ENCODE measurements at places on chromosomes 5 and 9.

- no peak for DNase-seq
Measured at GRCh38 chr5:140973550-140973949, 7.3 kb downstream of the PCDHAC2 start.

DNA sequence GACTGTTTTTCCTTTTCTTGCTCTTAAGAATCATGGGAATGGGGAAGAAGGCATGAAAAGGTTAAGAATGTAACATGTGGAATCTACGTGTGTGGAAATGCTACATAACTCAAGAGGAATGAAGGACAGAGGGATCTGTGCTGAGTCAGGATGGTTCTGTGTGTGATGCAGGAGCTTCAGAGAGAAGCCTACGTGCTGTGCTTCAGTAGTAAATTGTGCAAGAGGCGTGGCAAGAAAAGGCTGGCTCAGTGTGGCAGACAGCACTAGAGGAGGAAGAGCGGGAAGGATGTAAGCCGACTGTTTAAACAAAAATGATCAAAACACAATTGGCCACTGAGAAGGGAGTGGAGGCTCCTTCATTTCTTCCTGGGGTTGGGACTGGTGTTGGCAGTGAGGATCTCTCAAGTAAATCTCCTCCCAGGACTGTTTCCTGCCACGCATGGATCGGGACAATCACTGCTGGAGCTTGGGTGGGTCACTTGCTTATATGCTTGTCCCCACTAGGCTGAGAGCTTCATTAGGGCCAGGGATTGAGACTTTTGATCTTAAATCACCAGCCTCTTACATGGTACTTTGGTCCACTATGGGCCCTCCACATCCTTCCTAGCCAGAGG is 59.4 kb upstream of the BASP1 start:
- DNase-seq: no peak

- DNase-seq: no peak
Measured at GRCh38 chr5:147140558-147140957, 94.3 kb upstream of the STK32A start.

GRCh38 chr9:90839183-90839728 is 37.6 kb downstream of the SYK start:
- no peak for DNase-seq

DNA sequence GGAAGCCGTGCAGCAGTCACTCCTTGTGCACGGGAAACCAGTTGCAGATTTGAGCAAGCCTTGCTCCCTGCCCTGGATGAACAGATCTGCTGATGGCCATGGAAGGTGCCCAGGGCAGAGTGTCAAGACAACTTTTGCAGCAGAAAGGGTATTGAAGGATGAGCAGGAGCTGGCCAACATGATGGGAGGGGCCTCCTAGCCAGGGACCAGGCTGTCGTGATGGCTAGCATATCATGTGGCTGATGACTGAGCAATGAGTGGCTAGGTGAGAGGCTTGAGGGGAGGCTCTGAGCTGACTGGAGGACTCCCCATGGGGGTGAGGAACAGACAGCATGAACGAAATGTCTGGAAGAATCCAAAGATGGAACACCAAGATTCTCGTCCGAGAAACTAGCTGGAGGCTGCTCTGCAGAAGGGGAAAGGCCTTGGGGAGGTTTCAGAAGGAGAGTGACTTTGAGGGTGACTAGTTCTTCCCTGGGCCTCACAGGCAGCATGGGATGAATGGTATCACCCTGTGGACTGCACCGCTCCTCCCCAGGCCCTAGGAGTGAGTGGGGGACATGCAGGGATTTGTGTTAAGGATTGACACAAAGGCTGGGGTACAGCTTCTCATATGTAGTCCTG is 18.5 kb downstream of the PPARGC1B start:
- no peak for DNase-seq

DNA sequence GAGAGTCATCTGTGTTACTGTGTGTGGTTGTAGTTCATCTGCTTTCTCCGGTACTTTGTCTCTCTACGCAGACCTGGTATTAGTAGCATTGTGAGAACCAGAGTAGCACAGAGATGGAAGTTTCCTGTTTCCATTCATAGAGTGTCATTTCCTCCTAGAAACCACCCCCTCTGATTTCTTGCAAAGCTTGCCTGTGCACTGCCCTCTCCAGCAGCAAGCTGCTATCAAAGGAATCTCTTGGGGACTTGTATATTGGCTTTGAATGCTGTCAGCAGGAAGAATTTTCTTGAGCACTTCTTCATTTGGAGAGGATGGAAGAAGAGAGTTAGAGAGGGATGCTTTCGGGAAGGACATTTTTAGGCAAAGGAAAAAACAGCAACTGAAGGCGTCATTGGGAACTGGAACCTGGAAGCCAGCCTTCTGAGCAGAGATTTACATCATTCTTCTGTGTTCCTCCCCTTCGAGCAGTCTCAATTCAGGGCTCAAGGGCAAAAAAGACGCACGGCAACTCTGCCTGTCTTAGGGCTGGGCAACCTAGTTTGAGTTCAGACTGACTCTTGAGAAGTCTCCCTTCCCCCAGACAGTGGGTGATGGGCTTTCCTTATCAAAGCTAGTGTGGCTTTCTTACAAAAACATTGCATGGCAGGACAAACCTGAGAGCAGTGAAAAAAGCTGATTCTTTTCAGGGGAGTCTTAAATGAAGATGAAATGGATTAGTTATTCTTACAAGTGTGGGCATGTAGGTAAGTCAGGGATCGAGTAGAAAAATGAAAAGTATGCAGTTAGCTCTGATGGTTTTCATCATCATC is 226.3 kb downstream of the AOPEP start:
- DNase-seq: no peak

- DNase-seq: no peak
Measured at GRCh38 chr9:3955305-3955687, 344.6 kb downstream of the GLIS3 start.

- no peak for DNase-seq
Measured at GRCh38 chr5:67268231-67269021, 71.8 kb upstream of the CD180 start.

DNA sequence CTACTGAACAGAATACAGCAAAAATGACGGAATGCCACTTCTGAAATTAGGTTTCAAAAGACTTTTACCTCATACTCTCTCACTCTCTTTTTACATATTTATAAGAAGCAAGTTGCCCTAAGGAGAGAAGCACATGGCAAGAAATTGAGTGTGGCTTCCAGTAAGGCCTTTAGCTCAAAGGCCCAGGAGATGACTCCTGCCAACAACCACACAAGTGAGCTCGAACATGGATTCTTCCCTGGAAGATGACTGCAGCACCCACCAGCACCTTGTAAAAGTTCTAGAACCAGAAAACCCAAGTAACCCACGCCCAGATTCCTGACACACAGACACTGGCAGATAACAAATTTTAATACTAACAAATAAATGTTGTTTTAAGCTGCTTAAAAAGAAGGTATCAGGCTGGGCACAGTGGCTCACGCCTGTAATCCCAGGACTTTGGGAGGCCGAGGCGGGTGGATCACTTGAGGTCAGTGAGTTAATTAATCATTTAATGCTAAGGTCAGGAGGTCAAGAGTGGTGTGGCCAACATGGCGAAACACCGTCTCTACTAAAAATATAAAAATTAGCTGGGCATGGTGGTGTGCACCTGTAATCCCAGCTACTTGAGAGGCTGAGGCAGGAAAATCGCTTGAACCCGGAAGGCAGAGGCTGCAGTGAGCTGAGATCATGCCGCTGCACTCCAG is 17.0 kb downstream of the PTBP3 start:
- DNase-seq: peak; percentile 59

GRCh38 chr5:127086589-127086988 is 13.3 kb upstream of the C5orf63 start:
- DNase-seq: no peak

GRCh38 chr5:164202338-164202737 is 696.9 kb downstream of the MAT2B start:
- DNase-seq: no peak

DNA sequence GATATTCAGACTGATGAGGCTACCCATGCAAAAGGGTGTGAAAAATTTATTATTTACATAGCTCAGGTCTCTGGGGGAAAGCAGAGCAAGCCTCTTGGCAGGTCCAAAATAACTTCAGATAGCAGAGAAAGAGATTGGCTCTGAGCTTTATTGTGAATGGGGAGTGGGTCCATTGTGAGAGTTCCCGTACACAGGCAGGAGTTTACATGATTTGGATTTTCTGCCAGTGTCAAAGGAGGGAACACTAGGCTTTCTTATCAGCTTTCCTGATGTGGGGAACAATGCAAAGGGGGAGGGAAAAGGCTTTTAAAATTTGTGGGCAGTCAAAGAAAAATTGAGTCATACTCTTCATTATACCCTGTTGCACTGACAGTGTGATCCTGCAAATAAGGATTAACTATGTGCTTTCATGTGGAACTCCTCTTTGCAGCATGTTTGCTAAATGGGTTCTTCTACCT is 615.0 kb upstream of the RIOK2 start:
- no peak for DNase-seq

DNA sequence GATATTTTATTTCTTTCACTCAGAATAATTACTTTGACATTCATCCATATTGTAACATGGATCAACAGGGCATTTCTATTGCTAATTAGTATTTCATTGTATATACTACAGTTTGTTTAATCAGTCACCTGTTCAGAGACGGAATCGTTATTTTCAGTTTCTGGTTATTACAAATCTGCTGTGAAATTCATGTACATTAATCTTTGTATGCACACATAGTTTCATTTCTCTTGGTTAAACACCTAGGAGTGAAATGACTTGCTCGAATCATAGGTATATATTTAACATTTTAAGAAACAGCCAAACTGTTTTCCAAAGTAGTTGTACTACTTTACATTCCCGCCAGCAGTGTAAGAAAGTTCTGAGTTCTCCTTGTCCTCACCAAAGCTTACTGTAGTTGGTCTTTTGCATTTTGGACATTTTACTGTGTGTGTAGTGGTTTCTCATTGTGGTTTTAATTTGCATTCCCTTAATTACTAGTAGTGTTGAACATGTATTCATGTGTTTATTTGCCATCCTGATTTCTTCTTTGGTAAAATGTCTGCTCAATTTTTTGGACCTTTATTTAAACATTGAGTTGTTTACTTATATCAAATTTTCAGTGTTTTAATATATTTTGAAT is 198.2 kb downstream of the SAXO1 start:
- no peak for DNase-seq

DNA sequence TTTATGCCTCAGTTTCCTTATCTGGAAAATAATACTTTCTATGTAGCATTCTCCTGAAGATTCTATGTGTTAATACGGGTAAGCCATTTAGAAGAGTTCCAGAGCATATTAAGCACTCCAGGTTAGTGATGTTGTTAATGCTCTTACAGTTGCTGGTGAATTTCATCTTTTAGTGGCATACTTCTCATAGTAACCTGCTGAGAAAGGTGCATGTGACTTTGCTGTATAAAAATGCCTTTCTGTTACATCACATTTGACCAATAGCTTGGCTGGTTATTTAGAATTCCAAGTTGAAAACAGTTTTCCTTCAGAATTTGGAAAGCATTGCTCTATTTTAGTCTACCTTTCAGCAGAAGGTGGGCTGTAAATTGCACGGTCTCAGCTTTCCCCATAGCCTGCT is 27.2 kb downstream of the GCNT1 start:
- DNase-seq: no peak

GRCh38 chr5:9148242-9148641 is 397.6 kb downstream of the SEMA5A start:
- no peak for DNase-seq

DNA sequence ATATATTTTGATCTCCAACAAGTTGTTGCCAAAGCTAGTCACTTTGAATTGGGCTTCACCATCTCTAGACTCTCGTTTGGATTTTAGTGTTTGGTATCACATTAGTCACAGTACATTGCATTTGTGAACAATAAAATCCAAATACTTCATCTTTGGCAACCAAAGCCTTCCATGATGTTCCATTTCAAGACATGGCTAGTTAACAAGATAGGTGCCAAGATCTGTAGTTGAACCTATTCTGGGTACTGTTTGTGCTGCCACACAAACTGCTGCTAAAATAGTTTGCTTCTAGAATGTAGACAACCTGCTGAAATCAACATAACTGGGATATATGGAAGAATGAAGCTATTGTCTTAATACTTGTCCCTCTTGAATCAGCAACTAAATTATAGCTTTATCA is 207.5 kb downstream of the LRRC70 start:
- no peak for DNase-seq

- DNase-seq: peak; percentile 91
Measured at GRCh38 chr9:127897193-127897692, 2.2 kb downstream of the ST6GALNAC6 start.

DNA sequence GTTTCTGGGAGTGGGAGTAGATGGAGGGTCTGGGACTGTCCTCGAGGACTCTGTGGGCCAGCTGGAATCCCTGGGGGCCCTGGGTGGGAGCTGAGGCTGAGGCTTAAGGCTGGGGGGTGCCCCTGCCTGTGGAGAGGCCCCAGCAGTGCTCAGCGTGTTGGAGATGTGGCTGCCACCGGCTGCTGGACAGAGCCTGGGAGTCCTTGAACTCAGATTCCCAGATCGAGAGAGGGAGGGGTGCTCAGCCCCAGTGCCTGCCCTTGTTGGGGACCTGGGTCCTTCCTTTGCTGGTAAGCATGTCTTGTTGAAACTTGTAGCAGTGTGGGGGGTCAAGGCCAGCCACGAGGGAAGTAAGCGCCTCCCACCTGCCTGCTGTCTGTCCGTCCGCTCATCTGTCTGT is 10.7 kb downstream of the RXRA start:
- DNase-seq: no peak

DNA sequence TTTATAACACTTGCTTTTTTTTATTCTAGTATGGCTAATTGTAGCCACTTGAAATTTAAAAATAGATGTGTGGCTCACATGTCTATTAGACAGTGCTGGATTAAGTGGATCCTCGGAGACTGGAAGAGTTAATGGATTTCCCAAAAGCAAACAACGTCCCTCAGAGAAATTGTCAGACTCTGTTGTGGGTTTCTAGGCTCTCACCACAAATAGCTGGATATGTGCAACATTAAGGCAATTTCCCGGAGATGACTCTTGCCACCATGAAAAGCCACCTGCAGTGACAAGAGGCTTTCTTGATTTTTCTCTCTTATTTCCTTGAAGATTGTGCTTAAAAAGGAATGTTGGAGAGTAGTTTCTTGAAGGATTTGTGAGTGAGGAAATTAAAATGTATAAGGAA is 43.2 kb downstream of the TMEM167A start:
- no peak for DNase-seq

All from hematopoietic multipotent progenitor cell treated with erythropoietin and hydrocortisone succinate and interleukin-3 and kit ligand, for 6 days (in vitro differentiated cells).